Ascending aorta (tissue), 2 donors: ENCODE measurements at places on chromosomes 5 and 9.

GRCh38 chr5:107869438-107870115 lies 198.8 kb upstream of the EFNA5 start:
- DNase-seq = no peak

GRCh38 chr9:111691672-111692329 lies 30.4 kb downstream of the GNG10 start:
- no peak for DNase-seq

- DNase-seq = no peak
Observed at GRCh38 chr9:70315389-70315788, 56.6 kb downstream of the SMC5 start.

DNA sequence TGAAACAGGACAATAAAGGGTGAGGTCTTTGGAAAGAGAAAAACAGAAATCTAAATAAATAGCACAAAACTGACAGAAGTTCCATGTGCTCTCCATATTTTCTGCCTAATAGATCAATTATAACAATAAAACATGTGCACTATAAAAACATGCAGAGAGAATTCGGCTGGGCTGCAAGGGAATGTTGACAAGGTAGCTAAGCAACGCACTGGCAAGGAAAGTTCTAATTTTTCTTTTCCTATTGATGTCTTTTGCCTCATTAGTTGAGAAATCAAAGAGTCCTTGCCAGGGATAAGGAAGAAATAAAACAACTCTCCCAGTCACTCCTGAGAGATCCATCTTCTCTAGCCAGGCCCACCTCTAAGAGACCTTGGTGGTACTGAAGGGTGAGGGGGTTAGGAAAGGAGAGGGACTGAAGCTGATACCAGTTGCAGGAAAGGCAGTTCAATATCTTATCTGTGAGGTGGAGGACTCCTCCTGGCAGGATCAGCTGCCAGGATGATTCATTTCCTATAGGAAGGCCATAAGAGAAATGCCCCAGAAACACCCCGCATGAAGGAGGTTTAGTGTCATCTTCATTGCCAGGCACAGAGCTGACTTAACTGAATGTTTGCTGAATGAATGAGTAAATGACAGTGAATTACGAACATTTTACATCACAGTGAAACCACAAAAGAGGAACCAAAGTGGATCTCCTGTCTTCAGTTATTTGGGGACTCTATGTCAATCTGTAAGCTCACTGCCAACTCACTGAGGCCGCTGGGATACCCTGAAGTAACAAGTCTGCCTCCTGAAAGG lies 63.7 kb upstream of the IFNK start:
- no peak for DNase-seq

- no peak for DNase-seq
Observed at GRCh38 chr5:80805038-80805437, 150.3 kb upstream of the DHFR start.
